Activated naive CD4-positive, alpha-beta T cell (primary cell): ENCODE measurements at places on chromosomes 2 and 18.

DNA sequence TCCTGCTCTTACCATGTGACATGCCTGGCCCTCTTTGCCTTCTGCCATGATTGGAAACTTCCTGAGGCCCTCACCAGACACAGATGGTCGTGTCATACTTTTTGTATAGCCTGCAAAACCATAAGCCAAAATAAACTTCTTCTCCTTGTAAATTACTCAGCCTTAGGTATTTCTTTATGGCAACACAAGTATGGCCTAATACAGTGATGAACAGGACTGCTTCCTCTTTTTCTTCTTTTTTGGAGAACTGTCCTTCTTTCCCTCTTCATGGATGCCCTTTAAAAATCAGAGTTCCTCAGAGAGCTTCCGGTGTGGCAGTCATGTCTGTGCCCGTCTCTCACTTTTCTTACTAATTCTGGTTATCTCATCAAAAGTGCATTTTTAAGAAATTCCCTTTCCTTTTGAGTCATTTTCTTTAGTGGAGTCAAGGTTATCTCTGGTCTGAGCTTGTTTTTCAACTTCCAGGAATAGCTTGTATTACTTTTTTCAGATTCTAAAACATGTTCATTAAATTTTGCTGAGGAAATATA lies 9.2 kb upstream of the IL1A start:
- no peak for DNase-seq

- no peak for DNase-seq
These were observed 114.1 kb upstream of the TRIB2 start for GRCh38 chr2:12602661-12603060.

- no peak for DNase-seq
These were observed 93.9 kb downstream of the ZNF804A start for GRCh38 chr2:184692141-184692734.

- no peak for DNase-seq
These were observed 109.9 kb downstream of the TMEM131 start for GRCh38 chr2:97885841-97886240.

GRCh38 chr18:32910694-32911296 lies 138.0 kb upstream of the KLHL14 start:
- no peak for DNase-seq

DNA sequence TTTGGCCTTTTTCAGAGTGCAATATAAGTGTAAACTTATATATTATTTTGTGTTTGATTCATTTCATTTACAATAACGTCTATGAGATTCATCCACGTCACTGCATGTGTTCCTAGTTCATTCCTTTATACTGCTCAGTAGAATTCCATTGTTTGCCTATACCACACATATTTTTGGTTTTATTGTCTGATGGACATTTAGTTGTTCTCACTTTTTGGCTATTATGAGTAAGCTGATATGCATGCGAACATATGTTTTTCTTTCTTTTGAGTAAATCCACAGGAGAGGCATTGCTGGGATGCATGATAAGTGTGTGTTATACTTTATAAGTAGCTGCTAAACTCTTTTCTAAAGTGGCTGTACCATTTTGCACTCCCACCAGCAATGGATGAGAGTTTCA lies 314.8 kb upstream of the HS6ST1 start:
- no peak for DNase-seq

DNA sequence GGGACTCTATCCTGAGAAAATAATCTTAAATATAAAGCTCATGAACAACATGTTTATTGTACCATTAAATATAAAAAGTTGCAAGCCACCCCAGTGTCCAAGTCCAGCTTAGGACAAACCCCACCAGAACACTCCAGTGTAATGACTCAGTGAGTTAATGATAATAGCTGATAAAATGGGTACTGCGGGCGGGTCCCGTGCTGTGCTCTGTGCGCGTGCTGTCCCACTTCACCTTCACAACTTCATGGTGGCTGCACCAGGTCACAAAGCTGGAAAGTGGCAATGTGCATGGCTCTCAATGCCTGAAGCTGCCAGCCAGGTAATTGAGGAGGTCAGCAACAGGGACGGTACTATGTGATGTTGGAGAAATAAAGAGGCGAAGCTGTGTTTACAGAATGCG lies 18.6 kb downstream of the DGKD start:
- no peak for DNase-seq

DNA sequence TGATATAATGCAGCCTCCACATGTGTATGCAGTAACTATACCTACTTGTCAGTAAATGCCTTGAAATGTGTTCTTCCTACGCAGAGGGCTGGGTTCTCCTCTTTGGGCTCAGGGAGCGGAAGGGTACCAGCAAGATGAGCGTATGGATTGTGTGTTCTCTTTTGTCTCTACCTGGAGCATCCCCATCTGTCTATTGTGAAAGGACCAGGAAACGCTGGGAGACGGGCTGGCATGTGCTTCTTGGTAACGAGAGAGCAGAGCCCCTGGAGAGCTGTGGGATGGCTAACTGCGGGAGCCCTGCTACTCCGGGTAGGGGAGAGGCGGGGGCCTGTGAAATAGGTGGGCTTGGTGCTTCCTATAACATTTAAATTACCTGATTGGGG lies 80.9 kb downstream of the BCL2 start:
- no peak for DNase-seq
